ENCODE measurements at places on chromosomes 16 and 17.
A peak's percentile ranks its signal among the peaks of the same experiment; 100 is the strongest.

DNA sequence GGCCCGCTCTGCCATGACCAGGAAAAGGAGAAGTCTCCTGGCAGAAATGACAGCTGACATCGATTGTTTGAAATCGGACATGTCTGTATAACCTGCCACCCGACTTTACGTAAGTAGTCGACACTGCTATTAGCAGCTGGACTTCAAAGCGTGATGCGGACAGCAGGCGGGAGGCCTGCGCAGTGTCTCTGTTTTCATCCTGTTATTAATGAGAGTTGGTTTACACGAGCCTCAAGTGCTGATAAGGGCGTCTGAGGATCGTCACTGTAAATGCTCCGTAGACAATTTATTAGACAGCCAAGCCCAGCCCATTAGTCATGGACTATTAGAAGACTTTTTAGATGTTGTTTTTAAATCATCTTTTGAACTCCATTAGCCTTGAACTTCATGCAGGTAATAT, 328.3 kb downstream of the FOXL1 start:
- DNase-seq, result no peak

DNA sequence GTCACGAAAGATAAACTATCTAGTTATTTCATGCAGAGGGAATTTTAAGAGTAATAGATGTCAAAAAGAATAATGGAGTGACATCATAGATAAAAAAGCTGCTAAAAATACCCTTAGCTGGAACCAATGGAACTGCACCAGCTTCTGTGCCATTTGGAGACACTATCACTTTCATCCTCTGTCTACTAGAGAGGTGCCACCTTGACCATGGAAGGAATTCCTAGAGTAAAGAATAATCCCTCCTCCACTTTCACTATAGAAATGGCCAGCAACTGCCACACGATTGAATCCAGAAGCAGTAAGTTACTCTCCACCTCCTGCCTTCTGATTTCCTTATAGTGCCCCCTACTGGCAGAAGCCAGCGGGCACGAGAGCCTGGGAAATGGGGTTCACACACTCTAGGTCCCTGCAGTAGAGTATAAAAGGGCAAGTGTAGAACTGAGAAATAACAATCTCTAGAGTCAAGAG, 2.8 kb upstream of the ALDH3A2 start:
- peak; percentile 31 for DNase-seq

DNA sequence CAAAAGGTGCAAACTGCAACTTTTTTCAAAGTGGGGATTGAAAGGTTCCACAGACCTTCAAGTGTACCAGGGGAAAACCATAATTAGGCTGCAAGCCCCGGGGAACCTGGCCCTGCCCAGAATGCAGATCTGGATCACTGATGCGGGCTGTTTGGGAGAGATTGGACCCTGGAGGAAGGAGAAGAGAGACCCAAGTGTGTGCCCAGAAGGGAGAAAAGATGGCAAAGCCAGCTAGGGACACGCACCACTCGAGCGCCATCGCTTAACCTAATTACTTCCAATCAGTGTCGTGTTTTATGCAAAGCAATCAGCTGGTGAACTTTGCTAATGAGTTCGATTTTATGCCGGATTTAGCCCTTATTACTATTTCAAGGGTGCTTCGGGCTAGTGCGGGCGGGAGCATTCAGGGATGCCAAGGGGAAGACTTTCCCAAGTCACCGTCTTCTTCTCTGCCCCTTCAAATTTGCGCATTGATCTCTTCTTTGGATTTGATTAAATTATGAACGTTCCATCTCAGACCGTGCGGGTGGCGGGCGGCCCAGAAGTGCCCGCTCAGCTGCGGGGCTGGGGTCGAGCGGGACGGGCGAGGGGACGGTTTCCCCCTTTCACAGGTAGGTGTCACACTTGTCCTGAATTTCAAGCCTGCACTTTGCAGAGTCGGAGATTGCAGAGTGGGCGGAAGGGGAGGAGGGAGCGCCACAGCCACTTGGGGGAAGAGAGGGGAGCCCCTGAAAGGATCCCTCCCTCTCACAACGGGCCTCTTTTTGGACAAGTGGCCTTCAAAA, 4.0 kb downstream of the IRX5 start:
- DNase-seq, result no peak

DNA sequence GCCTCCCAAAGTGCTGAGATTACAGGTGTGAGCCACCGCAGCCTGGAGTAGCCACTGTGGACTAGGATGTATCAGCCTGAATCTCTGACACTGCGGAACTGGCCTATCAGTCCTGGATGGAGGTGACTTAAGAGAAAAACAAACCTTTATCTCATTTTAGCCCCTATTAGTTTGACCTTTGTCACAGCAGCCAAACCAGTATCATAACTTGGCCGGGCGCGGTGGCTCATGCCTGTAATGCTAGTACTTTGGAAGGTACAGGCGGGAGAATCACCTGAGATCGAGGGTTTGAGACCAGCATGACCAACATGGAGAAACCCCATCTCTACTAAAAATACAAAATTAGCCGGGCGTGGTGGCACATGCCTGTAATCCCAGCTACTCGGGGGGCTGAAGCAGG, 51.8 kb upstream of the USP7 start:
- DNase-seq, result no peak

GRCh38 chr17:45700171-45701090, 83.7 kb upstream of the CRHR1 start:
- DNase-seq, result no peak

DNA sequence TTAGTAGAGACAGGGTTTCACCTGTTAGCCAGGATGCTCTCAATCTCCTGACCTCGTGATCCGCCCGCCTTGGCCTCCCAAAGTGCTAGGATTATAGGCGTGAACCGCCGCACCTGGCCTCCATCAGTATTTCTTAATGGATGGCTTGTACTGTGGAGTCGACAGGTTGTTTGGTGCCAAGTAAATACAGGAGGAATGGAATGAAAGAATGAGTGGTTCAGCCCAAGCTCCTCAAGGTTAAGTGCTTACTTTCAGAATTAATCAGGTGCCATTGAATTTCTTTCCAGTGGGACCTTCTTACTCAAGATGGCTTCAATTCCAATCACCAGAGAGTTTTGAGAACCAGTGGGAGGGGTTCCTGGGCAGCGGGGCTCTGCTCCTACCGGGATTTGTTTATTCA, 25.0 kb downstream of the ALOX15 start:
- no peak for DNase-seq

GRCh38 chr17:72472106-72472505, 351.3 kb downstream of the SOX9 start:
- no peak for DNase-seq

DNA sequence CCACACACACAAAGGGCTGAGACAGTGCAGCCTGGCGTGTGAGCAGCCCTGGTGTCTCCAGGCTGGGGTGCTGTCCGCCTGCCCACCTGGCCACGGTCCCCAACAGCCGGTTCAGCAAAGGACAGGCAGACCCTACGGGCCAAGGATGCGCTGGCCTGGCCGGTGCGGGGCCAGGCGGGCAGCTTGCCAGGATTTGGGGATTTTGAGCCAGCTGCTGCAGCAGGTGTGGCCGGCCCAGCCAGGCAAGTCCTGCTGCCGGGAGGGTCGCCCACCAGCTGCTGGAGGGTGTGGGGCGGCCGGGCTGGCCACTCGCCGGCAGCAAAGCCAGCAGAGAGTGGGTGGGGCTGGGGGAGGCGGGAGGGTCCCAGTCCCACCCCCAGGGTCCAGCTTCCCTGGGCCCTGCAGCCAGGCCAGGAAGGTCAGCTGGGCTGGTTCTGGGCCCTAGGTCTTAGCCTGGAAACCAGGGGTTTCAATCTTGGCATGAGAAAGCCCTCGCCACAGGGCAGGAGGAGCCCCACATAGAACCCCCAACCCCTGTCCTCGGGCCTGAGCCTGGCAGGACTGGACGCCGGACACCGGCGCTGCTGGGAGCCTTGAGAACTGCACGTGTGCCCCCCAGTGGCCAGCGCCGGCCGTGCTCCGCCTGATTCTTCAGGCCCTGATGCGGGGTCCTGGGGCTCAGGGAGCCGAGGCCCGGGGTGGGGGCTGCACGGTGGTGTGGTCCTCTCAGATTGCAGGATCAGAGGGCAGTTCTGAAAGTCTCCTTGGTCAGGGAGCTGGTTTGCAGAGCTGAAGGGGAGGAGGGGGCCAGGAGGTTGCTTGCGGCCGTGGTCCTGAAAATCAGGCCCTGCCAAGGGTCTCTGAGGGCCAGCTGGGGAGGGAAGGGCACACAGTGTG, 17.6 kb upstream of the SSTR5 start:
- DNase-seq, result peak; percentile 35

DNA sequence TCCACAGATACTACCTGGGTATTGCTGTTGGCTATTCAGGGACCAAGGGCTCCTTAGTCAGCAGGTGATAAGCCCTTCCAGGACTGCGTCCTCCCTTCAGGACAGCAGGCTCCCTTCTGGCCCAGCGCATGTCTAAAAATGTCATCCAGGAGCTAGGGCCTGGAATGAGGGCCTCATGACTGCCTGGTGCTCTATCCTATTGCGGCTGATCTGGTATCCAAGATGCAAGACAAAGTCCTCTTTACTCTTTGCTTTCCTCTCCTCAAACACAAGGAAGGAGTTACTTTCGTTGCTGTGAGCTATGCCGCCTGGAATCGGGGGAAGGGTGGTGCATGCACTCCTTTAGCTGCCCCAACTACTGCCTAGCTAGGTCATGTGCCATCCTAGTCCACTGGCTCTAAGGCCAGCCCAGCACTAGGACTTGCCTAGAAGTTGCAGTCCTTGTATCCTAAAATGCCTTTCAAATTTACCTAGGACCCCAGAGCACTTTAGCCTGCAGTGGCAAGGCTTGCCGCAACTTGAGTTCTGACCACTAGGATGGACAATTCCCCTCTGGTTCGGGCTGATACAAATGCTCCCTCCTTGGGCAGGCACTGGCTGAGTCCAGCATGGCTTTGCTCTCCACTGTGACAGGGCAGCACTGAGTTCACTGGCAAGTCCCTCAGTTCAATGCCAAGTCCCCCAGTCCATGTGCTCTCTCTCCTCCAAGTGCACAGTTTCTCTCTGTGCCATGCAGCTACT, 10.1 kb upstream of the TMEM219 start:
- no peak for DNase-seq

DNA sequence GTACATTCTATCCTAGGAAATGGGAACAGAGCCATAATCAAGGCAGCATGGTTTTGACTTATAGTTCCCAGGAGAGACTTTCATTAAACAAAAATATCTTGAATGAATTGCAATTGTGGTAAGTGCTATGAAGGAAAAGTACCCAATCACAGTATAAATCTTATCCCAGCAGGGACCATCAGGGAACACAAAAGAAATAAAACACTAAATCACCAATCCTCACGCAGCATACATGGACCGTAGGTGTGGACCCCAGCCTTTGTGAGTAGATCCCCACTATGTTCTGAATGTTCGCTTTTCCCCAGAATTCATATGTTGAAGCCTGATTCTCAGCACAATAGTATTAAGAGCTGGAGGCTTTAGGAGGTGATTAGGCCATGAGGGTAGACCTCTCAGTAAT, 925.0 kb upstream of the RBFOX1 start:
- no peak for DNase-seq

Measured in stimulated activated CD4-positive, alpha-beta T cell treated with anti-CD3 and anti-CD28 coated beads, Interleukin-15, amount 100 ng/mL, for 1 hour (primary cell).